ENCODE measurements at places on chromosomes 7 and 10. TPM values are rescaled to one million over a fixed set of nuclear protein-coding genes. Genes with fewer than 3 reads are reported as not detected.

SPDYE2B gene
- polyA plus RNA-seq, result not detected

DKK1 gene
- polyA plus RNA-seq, result 0.52 TPM

ADCY1 gene
- 4.3 TPM for polyA plus RNA-seq

ATP6V0E2 gene
- 27.3 TPM for polyA plus RNA-seq

LIPJ gene
- 0.53 TPM for polyA plus RNA-seq

ZCWPW1 gene
- polyA plus RNA-seq, result 8.0 TPM

OR2A42 gene
- polyA plus RNA-seq, result not detected

FAM221A gene
- polyA plus RNA-seq, result 13.0 TPM

CRHR2 gene
- 0.42 TPM for polyA plus RNA-seq
